ENCODE measurements at places on chromosomes 13 and 19.
A peak's percentile ranks its signal among the peaks of the same experiment; 100 is the strongest.

GRCh38 chr19:13699786-13700185 is 64.5 kb upstream of the MRI1 start:
- DNase-seq: no peak

DNA sequence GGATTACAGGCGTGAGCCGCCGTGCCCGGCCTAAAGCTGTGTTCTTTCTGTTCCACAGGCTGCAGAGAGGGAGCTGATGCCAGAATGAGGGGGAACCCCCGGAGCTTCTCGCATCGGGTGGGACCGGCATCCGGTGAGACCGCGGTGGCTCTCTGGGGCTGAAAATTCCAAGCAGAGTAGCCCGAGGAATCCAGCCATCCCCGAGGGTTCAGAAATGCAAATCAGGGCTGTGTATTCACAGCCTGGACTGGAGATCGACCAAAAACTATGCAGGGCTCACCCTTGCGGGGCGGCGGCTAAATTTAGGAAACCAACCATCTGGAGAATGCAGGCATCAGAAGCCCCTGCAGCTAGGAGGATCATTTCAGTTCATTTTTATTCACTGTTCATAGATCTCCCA is 99.2 kb downstream of the GNG7 start:
- peak; percentile 94 for DNase-seq

GRCh38 chr19:40601134-40601974 is at the start of gene LTBP4:
Gene LTBP4, plus strand, starts transcription at chr19:40601369. Its CDS starts 19 bp downstream, at chr19:40601388.
- DNase-seq: no peak

DNA sequence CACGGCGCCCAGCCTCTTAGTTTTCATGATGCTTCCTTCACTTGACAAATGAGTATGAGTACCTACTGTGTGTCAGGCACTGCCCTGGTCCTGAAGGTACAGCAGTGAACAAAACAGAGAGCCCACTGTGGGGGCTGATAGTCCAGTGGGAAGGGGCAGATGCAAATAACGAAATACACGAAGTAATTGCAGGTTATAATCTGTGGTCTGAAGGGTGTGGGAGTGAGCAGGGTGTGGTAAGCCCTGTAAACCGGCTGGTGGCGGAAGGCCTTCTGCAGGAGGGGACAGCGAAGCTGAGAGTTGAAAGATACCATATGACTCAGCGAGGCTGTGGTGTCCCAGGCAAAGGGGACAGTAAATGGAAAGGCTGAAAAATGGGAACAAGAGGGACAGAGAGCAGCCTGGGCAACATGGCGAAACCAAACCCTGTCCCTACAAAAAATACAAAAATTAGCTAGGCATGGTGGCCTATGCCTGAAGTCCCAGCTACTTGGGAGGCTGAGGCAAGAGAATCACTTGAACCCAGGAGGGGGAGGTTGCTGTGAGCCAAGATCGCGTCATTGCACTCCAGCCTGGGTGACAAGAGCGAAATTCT is 60.5 kb downstream of the MAP4K1 start:
- no peak for DNase-seq

- no peak for DNase-seq
Observed at GRCh38 chr13:75384879-75385707, 96.9 kb downstream of the TBC1D4 start.

DNA sequence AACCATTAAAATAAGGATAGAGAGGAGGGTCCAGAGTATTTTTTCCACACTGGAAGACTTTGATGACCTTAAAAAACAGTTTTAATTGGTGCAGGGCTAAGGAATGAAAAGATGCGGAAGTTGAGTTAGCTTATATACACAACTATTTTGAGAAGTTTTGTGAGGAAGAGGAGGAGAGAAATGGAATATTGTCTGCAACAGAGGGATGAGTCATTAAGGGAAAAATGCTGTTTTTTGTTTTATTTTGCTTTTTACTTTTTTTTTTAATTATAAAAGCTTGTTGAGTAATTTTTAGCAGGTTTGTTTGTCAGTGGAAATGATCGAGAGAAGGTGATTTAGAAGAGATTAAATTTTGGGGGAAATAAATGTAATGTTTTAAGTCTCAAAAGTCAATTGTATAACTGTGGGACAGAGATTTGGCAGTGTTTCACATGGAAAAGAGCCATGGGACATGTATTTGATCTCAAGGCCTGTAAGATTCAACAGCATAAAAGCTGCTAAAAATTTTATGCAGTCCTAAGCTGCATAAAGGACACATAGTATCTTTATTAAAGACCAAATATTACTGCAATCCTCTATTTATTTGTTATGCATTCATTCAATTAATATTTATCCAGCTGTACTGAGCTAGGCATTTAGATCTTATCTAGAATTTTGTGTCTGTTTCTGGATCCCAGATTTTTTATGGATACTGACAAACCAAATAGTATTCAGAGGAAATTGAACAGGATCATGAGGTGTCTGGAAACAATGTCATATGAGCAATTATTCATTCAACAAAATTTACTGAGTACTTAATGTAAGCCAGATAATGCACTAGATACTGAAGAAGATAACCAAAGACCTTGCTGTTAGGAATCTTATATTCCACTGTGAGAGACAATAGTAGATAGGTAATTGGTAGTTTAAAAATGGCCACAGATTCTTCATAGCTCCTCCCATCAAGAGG is 72.7 kb downstream of the DNAJC15 start:
- no peak for DNase-seq

- DNase-seq: no peak
Observed at GRCh38 chr13:63901630-63902029, 2486.0 kb upstream of the PCDH20 start.

DNA sequence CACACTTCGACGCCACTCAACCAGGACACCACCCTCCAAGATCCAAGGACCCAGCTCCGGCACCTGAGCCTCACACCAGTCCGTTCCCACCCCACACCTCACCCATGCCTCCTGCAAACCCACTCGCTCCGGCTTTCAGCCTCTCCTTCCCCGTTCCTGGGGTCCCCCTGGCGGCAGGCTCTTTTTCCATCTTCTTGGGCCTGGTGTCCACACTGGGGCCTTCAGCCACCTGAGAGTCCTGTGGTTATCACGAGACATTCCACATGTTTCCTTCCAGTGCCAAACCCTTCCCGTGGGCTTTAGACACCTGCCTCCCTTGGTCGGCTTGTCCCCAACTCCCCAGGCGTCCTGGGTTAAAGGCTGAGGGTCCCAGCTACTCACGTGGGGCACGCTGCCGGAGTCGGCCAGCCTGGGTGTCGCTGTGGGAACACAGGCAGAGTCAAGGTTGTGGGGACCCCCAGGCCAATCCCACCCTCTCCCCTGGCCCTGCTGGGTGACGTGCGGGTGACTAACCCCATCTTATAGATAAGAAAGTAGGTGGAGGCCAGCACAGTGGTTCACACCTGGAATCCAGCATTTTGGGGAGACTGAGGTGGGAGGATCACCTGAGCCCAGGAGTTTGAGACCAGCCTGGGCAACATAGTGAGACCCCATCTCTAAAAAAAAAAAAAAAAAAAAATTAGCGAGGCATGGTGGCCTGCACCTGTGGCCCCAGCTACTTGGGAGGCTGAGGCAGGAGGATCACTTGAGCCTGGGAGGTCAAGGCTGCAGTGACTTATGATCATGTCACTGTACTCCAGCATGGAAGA is 1.9 kb downstream of the JSRP1 start:
- DNase-seq: no peak

DNA sequence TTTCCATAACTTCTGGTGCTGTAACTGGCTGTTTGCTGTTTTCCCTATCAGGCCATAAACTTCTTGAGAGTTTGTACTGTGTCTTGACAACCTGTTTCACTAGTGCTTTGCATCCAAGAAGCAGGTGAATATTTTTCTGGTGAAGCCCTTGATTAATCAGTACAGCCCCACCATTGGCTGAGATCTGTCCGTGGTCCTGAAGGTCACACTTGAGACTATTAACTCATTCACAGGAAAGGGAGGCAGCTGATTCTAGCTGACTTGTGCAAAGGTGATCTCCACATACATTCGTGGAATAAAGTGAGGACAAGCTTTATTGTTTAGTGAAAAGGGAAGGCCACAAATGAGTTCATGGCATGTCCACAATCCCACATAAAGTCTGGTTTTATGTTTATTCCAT is 61.4 kb upstream of the ZNF835 start:
- DNase-seq: no peak

- no peak for DNase-seq
Observed at GRCh38 chr19:6006896-6007295, 29.0 kb upstream of the RANBP3 start.

DNA sequence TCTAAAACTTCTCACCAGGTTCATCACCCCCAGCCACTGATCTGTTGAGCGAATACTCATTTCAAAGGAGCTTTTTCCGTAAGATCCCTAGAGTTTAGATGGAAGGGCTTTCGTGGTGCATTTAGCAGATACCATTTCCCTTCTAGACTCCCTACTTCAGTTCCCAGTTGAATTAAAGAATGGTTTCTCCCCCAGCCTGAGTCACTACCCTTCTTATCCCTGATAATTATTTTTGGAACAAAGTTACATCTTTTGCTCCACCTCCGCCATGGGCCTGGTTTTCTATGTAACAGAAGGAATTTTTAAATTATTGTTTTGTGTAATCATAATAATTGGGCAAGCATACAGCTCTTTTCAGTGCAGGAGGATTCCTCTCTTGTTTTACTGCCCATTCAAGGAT is 22.0 kb downstream of the USPL1 start:
- DNase-seq: no peak

DNA sequence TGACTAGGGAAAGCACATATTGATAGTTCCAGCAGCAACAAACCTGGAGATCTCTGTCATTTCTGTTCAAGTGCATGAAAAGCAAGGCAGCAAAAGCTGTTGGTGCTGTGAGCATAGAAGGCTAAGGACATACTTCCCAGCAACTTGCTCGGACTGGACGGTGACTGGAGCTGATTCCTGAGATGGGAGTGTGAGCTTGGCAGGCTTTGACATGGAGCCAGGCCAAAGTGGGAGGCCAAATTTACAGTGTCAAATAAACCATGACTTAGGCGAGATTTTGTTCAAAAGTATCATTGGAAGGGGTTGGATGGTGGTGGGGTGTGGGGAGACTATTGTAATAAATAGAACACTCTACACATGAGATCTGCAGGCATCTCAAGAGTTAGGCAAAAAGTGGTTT is 5.9 kb upstream of the ARGLU1 start:
- DNase-seq: no peak

- DNase-seq: no peak
Observed at GRCh38 chr19:55930996-55931515, 1.1 kb downstream of the NLRP13 start.

DNA sequence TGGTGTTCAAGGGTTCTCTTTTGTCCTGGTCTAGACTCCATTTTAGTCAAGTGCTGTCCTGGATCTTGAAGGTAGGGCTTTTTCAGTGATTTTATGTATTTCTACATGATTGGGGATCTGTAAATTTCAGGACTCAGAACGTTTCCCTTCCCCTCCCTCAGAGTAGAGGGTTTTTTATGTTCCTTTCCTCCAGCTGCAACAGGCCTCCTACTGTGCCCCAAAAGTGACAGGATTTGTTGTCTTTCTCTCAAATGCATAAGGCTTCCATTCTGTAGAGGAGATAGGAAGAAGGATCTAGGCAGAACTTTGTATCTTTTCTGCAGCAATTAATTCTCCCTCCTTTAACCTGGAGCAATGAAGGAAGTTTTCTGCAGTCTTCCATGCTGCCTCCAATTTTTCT is 251.3 kb downstream of the MAB21L1 start:
- no peak for DNase-seq

DNA sequence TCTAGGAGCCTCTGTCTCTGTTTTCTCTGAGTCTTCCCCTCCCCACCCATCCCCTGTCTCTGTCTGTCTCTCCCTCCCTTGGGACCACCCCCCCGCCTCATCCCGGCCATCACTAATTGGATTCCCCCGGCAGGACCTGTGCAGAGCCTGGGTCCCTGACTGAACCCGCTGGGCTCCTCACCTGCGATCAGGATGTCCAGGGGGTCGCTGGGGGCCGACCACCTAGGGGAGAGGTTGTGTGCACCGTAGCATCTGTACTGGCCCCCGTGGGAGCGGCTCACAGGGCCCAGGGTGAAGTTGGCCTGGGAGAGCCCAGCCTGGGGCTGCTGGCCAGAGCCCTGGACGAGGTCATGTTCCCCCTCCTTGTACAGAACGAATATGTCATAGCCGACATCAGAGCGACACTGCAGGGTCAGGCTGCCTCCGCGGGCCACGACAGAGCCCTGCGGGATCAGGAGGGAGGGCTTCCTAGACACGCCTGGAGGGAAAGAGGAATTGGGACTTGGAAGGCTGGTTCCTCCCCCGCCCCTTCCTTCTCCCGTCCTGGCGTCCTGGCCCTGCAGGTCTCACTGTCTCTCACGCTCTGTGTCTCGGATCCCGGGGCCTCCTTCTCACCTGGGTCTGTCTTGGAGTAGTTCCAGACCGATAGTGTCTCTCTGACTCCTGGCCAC is 1.8 kb downstream of the LILRB5 start:
- no peak for DNase-seq

- DNase-seq: peak; percentile 51
Observed at GRCh38 chr19:55348317-55349034, 6.0 kb downstream of the COX6B2 start.

GRCh38 chr13:24087605-24088225 is 72.8 kb upstream of the SPATA13 start:
- DNase-seq: no peak

GRCh38 chr13:111303559-111303958 is 16.9 kb upstream of the TEX29 start:
- DNase-seq: no peak

DNA sequence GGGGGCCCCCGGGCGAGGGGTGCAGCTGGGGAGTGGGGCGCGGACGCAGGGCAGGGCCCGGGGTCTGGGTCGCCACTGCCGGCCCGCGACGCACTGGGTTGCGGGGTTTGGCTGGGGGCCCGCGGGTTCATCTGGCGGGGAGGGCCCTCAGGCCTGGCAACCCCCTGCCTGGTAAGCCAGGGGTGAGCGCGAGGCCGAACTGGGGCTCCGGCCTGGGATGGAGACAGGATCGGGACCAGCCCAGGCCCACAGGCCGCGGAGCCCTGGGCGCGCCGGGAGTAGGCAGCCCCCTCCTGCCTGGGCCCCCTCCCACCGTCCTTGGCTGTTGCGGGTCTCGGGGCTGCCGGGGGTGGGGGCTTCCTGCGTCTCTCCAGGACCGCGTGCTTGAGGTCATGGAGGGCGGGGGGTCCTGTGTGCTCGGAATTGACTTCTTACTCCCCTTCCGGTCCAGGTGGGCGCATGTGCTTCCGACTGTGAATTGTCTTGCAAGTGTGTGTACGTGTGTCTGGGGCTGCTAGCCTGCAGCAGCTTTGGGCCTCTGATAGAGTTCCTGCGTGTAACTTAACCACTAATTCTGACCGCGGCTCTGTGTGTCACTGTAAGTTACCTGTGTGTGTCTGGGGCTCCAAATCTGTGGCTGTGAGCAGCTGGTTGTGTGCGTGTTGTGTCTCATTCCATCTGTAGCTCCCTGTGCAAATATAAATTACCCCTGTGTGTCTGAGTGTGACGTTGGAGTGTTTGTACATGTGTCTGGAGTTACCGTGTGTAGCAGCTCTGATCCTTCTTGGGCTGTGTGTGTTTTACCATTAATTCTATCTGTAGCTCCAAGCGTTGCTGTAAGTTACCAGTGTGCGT is 751 bp downstream of the GRAMD1A start:
- DNase-seq: peak; percentile 52

DNA sequence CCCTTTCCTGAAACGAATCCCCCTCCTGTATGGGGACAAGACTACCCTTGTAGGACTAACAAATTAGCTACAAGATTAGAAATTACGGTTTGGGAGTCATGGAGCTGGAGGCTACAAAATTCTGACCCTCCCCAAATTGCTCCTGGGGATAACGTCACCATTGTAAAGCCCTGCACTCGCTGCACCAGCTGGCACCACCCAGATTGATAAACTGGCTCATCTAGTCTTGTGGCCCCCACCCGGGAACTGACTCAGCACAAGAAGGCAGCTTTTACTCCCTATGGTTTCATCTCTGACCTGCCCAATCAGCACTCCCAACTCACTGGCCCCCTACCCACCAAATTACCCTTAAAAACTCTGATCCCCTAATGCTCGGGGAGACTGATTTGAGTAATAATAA is 150.6 kb upstream of the TSC22D1 start:
- no peak for DNase-seq

- DNase-seq: no peak
Observed at GRCh38 chr19:44968670-44969069, 13.5 kb downstream of the CLPTM1 start.

Data from G401 (cell line).